Activated T-helper 1 cell treated with anti-CD3 and anti-CD28 coated beads, Interleukin-12 subunit alpha, Interleukin-12 subunit beta, Interleukin-2, Interleukin-4 antibody, amounts not matched to agents 30 ng/mL and 10 ng/mL and 1 ng/mL, durations not matched to agents 14 hours and 24 hours and 36 hours (primary cell): ENCODE measurements at places on chromosomes 3 and 15. TPM values are rescaled to one million over a fixed set of nuclear protein-coding genes. Genes with fewer than 3 reads are reported as not detected.

The GABRR3 gene
- total RNA-seq, result not detected in 2 replicates

The FOXB1 gene
- total RNA-seq, result 1.2 and 1.3 TPM in 2 replicates

The C3orf20 gene
- 0.26 and 0.32 TPM in 2 replicates for total RNA-seq

The PLCL2 gene
- total RNA-seq, result 14.9 and 15.0 TPM in 2 replicates

The KBTBD12 gene
- not detected in 2 replicates for total RNA-seq

The PLSCR5 gene
- total RNA-seq, result not detected in 2 replicates

The B3GNT5 gene
- 17.0 and 17.7 TPM in 2 replicates for total RNA-seq

The MKRN3 gene
- 1.7 and 2.1 TPM in 2 replicates for total RNA-seq

The AGBL1 gene
- not detected in 2 replicates for total RNA-seq

GRCh38 chr3:150763841-150764483, 993 bp upstream of the SIAH2 start:
- peak overlapping the region; percentile 99 for H3K4me3 ChIP-seq
- DNase-seq, result no peak
- peaks cover 59% of the 10 kb centered on the region for H3K4me1 ChIP-seq
- peak overlapping the region; percentile 100 for H3K27ac ChIP-seq

DNA sequence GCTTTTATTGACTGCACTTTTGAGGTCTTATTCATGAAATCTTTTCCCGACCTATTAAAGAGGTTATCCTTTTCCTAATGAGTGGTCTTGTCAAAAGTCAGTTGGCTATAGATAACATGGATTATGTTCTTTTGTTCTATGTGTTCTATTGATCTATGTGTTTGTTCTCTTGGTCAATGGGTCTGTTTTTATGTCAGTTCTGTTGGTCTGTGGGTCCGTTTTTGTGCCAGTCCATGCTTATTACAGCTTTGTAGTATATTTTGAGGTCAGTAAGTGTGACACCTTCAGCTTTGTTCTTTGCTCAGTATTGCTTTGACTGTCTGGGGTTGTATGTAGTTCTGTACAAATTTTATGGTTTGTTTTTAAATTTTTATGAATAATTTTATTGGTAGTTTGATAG, 7.8 kb downstream of the TFG start:
- no peak overlapping the region for H3K27ac ChIP-seq
- H3K4me3 ChIP-seq, result no peak overlapping the region
- H3K36me3 ChIP-seq, result peaks cover 48% of the 10 kb centered on the region
- H3K27me3 ChIP-seq, result no peaks in the 10 kb centered on the region
- H3K4me1 ChIP-seq, result peaks cover 55% of the 10 kb centered on the region
- DNase-seq, result no peak

GRCh38 chr3:535566-536416, 339.2 kb downstream of the CHL1 start:
- no peak for DNase-seq
- H3K27me3 ChIP-seq, result no peaks in the 10 kb centered on the region
- no peak overlapping the region for H3K27ac ChIP-seq
- H3K4me1 ChIP-seq, result no peaks in the 10 kb centered on the region

- peaks cover 10% of the 10 kb centered on the region for H3K4me1 ChIP-seq
- no peaks in the 10 kb centered on the region for H3K36me3 ChIP-seq
- H3K4me3 ChIP-seq, result peak overlapping the region; percentile 83
- DNase-seq, result no peak
- H3K27ac ChIP-seq, result peak overlapping the region; percentile 89
These were observed 25.9 kb downstream of the MELTF start for GRCh38 chr3:197003461-197004385.

- no peak overlapping the region for H3K27ac ChIP-seq
- DNase-seq, result no peak
- H3K36me3 ChIP-seq, result no peaks in the 10 kb centered on the region
- no peaks in the 10 kb centered on the region for H3K27me3 ChIP-seq
- H3K4me3 ChIP-seq, result no peak overlapping the region
These were observed 6.8 kb upstream of the ARRDC4 start for GRCh38 chr15:97953748-97954147.

GRCh38 chr15:38895326-38896255, 331.0 kb upstream of the RASGRP1 start:
- peaks cover 2% of the 10 kb centered on the region for H3K27me3 ChIP-seq
- H3K4me3 ChIP-seq, result no peak overlapping the region
- no peak overlapping the region for H3K27ac ChIP-seq
- no peak for DNase-seq

DNA sequence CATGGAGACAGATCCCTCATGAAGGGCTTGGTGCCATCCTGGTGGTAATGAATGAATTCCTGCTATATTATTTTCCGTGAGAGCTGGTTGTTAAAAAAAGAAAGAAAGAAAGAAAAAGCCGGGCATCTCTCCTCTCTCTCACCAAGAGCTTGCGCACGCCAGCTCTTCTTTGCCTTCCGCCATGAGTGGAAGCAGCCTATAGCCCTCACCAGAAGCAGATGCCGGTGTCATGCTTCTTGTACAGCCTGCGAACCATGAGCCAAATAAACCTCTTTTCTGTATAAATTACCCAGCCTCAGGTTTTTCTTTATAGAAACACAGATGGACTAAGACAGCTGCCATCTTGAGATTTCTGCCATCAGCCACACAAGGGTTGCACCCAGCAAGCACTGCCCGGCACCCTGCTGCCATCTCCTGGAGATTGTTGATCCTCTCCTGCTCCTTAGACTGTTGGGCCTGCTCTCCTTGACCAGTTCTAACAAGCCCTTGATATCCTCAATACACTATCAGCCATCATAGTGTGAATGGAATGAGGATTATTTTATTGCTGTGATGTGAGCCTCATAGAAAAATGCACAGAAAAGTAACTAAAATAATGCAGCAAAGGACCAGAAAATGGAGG, 3.5 kb upstream of the AHSG start:
- H3K36me3 ChIP-seq, result no peaks in the 10 kb centered on the region
- H3K27me3 ChIP-seq, result peaks cover 23% of the 10 kb centered on the region
- no peak for DNase-seq
- H3K27ac ChIP-seq, result no peak overlapping the region
- peaks cover 3% of the 10 kb centered on the region for H3K4me1 ChIP-seq

DNA sequence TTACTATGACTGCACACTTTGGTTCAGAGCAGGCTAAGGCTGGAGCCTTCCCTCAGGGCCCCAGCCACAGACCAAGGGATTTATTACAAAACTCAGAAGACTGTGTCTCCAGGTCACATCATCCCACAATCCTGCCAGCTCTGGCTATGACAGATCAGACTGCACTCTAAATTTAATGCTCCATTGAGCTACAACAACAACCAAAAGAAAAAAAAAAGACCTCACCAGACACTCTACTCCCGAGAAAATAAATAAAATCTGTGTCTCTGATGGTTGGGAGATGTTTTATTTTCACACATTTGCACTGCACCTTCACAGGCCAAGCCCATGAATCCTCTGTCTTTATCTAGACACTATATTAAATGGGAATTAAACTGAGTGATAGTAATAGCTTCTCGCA, 50.8 kb upstream of the CTNNB1 start:
- no peak for DNase-seq
- no peak overlapping the region for H3K4me3 ChIP-seq
- H3K4me1 ChIP-seq, result no peaks in the 10 kb centered on the region
- peaks cover 2% of the 10 kb centered on the region for H3K27me3 ChIP-seq
